ENCODE measurements at places on chromosomes 3 and 15. TPM values are rescaled to one million over a fixed set of nuclear protein-coding genes. Genes with fewer than 3 reads are reported as not detected.

GRCh38 chr15:78663703-78664102 is 22.7 kb upstream of the CHRNB4 start:
- DNase-seq: no peak

- DNase-seq: no peak
Measured at GRCh38 chr3:126358816-126359181, 1.6 kb upstream of the KLF15 start.

GRCh38 chr3:85100316-85100715 is 141.5 kb downstream of the CADM2 start:
- DNase-seq: no peak

Gene COMMD2
- 23.7 TPM for total RNA-seq

Gene IQCF5
- total RNA-seq: not detected

- DNase-seq: no peak
Measured at GRCh38 chr3:55790596-55791350, 303.7 kb upstream of the WNT5A start.

DNA sequence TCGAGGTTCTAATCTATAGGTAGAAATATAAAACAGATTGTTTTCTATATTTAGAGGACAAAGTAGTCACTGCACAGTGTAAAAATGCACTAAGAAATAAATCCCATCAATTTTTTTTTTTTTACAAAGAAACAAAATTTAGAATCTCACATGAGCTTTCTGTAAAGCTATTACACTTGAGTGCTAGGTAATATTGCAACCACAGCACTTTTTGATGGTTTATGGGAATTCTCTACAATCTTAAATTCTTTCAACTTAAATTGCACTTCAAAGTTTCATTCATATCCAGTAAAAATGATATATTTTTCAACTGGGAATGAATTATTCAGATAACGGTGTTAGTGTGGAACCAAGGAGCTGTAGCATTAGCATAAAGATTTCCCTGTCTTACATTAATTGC is 1035.4 kb downstream of the SQOR start:
- DNase-seq: no peak

DNA sequence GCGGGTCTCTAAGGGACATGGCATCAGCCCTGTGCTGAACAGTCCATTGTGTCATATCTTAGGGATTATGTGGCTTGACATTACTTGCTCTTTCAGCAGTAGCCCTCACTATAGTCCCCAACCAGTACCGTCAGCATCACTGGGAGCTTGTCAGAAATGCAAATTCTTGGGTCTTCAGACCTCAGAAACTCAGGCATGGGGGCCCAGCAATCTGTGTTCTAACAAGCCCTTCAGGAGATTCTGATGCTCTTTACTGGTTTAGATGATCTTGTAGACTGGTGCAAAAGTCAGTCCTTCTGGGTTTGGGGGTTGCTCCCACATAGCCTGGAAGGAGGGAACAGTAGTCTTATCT is 39.0 kb upstream of the TRAK1 start:
- no peak for DNase-seq

DNA sequence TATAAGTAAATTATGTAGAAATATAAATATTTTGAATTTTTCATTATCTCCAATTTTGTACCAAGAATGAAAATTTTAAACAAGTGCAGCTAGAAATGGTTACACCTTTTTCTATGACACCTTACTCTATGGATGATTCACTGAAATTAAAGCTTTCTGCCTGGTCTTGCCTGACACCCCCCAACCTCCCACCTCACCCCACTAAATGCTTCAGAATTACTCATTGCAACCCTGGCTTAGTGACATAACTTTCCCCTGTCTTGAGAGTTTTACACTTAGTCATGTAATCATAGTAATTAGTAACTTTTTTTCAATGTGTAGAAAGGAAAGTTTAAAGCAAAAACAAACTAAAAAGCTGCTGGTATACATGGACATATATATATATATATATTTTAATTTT is 42.0 kb upstream of the MEIS2 start:
- DNase-seq: no peak

DNA sequence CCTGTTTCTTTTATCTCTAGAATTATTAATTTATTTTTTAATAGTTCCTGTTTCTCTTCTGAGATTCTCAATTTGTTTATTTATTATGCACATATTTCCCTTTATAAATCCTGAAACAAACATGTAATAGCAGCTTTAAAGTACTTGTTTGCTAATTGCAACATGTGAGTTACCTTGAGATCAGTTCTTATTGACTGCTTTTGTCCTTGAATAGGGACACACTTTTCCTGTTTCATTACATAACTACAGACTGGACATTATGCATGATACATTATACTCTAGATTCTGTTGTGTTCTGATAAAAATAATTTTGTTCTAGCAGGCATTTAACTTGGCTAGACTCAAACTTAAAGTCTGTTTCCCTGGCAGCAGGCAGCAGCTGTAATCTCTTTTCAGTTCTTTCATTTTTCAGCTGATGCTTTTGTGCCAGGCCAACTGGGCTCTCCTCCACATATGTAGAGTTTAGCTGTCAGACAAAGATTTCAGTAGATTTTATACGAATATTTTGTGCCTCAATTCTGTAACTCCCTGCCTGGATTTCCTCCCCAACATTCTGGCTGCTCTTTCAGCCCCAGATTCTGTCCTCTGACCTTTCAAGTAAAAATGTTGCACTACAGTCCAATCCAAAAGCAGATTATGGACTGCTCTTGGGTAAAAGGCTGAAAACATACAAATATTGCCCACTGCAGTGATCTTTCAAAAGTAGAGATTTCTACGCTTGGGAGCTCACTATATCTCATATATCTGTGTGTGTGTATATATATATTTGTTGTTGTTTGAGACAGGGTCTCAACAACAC is 41.9 kb downstream of the PCOLCE2 start:
- DNase-seq: no peak

DNA sequence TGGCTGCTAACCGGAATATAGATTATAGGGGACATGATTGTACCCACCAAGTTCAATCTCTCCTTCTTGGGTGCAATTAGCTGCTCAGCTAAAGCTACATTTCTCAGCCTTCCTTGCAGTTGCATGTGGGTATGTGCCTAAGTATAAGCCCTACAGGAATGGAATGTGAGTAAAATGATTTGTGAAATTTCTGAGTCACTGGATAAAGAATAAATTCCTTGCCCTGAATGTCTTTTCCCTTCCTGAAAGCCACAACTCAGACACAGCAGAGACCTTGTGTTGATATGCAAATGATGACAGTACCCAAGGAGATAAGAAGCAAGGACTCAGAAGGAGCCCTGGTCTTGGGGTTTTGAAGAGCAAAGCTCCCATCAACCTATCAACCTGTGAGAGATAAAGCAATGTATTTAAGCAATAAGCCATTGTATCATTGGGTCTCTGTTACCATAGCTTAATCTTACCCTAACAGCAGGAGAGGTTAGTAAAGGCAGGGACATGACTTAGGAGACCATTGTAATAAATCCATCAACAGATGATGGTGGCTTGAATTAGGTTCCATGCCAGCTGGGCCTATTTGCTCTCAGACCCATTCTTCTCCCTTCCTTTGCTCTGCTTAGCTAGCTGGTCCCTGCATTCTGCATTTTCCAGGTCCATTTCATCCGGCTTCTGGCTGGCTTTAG is 25.6 kb upstream of the ZNF280D start:
- no peak for DNase-seq

Gene EPHB1
- total RNA-seq: 1.6 TPM

DNA sequence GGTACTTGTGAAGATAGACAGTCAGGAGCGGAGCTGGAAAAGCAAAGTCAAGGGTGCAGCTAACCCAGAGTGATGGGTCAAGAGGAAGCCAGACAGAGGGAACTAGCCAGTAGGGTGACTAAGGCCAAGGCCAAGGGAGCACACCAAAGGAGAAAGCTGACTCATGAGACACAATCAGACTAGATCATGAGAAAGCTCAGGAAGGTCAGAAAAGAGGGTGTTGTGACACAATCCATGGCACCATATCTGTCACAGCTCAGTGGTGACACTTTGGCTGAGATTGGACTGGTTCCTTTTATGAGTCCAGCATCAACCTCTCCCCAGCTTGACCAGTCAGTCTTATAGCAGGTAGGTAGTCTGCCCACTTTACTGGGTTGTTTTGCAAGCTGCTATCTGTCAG is 22.2 kb downstream of the P2RY1 start:
- DNase-seq: no peak

- DNase-seq: no peak
Measured at GRCh38 chr3:124514683-124515082, 215.6 kb upstream of the UMPS start.

Gene PRR20G
- total RNA-seq: not detected

DNA sequence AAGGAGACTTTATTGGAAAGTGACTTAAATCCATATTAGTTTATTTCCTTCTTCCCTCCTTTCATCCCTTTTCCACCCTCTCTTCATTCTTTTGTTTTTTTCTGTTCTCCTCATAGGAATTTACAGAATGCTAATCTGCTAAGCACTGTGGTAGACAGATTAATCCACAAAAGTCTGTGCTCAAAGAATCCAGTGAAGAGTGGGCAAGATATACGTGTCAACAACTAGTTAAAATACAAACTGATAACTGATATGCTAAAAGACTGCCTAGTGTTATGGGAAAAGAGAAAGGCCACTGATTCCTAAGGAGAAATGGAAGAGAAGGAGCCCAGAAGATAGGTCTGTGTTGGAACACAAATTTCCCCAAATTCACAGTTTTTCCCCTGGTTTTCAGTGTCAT is 202.2 kb downstream of the MBNL1 start:
- no peak for DNase-seq

Gene ZNF501
- 1.7 TPM for total RNA-seq

Gene ARRDC4
- total RNA-seq: 18.3 TPM

DNA sequence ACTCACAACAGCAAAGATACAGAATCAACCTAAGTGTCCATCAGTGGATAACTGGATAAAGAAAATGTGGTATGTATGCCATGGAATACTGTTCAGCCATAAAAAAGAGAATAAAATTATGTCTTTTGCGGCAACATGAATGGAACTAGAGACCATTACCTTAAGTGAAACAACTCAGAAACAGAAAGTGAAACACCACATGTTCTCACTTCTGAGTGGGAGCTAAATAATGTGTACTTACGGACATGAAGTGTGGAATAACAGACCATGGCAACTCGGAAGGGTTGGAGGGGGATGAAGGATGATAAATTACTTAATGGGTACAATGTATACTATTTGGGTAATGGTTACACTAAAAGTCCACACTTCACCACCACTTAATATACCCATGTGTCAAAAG is 600.6 kb downstream of the MAGI1 start:
- no peak for DNase-seq

GRCh38 chr15:26974120-26974780 is 3.3 kb downstream of the GABRG3 start:
- peak; percentile 6 for DNase-seq

Gene BCL2A1
- 1.2 TPM for total RNA-seq

DNA sequence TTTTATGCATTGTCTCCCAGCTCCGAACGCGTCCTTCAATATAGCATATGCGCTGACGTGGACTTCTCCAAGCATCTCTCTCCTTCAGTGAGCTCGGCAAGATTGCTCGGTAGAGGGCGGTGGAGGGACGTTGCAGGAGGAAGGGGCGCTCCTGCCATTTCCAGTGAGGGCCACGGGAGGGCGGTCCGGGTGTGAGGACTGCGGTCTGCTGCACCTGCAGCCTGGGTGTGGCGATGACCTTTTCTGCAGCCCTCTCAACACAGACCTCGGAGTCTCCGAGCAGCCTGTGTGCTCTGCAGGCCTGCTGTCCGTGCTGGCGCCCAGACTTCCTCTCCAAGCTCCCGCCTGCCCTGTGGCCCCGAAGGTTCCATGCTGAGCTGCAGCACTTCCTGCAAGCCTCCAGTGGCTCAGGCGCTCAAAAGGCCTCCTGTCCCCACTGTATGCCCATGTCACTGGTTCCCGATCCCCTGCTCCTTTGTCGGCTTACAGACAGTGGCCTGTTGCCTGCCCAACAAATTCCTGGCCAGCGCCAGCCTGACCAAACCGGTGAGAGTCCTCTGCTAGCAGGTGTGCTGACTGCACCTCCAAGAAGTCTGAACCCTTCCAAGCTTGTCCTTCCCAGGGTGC is 8.9 kb upstream of the RTP3 start:
- peak; percentile 12 for DNase-seq

DNA sequence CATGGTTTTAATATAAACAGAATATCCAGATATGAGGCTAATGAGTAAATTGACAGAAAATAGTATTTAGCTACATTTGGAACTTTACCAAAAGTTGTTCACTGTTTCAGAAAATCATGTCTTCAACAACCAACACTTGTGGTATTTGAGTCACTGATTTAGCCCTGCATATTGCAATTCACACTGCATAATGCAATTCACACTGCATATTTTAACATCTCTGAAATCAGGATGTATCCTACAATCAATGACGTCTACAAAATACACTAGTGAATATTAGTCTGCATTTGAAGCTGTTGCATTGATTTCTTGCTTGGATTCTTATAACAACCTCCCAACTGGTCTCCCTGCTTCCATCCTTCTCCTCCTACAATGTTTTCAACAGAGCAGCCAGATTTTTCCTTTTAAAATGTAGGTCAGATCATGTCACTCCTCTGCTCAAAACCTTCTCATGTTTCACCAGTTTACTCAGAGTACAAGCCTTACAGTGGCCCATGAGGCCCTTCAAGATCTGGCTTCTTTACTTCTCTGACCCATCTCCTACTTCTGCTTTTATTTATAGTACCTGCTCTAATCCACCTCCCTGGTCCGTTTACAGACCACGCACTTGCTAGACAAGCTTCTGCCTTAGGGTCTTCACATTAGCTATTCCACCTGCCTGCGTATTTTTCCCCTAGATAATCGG is 11.4 kb upstream of the RAB11A start:
- no peak for DNase-seq

DNA sequence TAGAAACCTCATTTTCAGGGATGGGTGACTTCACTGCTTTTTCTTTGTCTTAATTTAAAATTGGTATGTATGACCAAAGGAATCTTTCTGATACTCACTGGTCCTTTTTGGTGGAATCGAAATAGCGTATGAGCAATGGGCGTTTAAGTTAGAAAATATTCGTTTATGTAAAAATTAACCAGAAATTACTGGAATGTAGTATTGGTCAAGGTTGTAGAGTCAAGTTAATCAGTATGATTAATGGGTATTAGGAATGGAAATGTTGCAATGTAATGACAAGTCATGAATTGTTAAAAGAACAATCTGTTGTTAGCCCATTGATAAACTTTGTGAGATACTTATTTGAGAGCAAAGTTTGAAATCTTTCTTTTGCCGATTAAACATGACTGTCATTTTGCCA is 36.9 kb downstream of the AKAP13 start:
- no peak for DNase-seq

- DNase-seq: no peak
Measured at GRCh38 chr15:97200161-97200560, 760.3 kb upstream of the ARRDC4 start.

- DNase-seq: no peak
Measured at GRCh38 chr3:157354722-157355121, 81.9 kb upstream of the PTX3 start.
